ENCODE measurements at places on chromosomes 16 and 17.

DNA sequence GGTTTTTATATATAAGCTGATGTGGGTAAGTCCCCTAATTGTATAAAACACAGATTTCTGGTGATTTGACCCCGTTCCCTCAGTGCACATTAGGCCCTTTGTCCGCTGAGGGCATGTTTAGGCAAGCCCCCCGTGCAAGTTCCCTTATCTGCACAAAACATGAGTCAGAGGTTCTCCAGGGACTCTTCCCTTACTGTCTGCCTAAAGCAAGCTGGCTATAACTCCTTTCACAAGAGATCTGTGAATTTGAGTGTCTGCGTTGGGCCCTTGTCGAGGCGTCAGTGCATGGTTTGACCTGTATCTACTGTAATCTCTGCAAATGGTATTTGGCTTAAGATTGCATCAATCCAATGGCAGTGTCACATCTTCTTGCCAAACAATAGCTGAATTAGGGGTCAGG, 712.8 kb downstream of the CDH8 start:
- DNase-seq: no peak

DNA sequence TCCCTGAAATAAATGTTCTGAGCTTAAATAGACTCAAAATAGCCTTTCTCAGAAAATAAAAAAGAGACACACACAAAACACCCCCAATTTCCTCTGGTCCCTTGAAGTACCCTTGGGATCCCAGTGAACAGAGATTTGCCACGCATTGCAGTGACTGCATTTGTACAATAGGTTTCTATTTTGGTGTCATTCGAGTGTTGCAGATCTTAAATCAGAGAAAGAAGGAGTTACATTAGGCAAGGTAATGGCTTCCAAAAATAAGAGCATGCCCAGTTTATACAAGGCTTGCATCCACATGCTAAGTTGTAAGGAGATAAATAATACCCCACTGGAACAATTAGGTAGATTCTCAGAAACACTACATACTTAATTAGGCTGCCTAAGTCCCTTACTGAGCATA, 2.2 kb downstream of the TOX3 start:
- DNase-seq: no peak

- DNase-seq: no peak
Measured at GRCh38 chr16:800834-801511, 439 bp upstream of the GNG13 start.

- no peak for DNase-seq
Measured at GRCh38 chr17:19757536-19758180, 9.6 kb upstream of the ALDH3A1 start.

GRCh38 chr16:85619101-85619891, 6.2 kb downstream of the GSE1 start:
- DNase-seq: no peak

DNA sequence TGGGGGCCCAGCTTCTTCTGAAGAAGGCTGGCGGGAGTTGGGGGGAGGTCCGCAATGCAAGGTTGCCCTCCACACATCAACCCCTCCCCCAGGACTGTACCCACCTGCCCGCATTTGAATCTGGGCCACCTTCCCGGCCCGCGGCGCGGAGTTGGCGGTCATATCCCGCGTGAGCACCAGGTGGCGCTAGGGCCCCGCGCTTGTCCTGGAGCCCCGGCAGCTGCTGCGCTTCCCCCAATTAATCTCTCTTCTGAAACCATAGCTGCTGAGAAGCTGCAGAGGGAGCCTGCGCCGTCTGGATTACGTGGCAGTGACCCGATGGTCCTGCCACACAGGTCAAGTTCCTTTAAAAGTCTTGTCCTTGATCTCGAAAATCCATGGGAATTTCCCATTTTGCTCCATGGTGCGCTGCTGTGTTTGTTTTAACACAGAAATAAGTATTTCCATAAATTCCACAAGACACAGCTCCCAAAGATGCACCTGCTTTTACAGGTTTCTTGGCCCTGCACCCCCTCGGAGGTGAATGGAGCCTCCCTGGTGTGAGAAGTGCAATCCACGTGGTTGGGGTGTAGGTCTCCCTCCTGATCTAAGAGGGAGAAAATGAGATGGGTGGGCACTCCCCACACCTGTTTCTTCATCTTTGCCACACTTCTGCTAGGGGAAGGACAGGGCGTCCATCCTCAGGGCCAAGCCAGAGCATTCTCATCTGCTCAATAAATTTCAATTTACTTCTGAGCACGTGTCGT, 22.1 kb downstream of the COX4I1 start:
- DNase-seq: peak; percentile 79

- DNase-seq: no peak
Measured at GRCh38 chr16:76577003-76577402, 299.8 kb downstream of the CNTNAP4 start.

DNA sequence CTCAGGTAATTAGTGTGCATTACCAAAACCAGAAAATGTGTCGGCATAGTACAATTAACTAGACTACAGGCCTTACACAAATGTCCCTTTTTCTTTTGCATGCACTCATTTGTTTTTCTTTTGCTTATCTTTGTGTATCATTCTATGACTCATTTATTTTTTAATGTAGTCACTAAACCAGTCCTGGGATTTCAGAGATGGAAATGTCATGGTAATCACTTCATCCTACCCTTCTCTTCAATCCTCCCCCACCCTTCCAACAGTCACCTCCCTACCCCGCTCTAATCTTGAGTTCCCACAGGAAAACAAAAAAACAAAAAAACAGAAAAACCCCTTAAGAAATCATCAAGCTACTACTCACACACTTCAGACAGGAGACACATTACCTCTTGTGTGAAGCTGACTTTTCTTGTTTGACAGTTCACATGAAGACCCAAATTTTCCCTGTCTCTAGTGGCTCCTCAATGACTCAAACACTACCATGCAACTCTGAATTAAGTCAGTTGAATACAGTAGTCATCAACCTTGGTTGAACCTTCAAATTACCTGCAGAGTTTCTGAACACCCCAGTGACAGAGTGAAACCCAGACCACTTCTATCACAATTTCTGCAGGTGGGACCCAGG, 242.4 kb upstream of the SALL1 start:
- no peak for DNase-seq

- no peak for DNase-seq
Measured at GRCh38 chr16:79790854-79791253, 190.3 kb upstream of the MAF start.
